Right atrium auricular region (tissue), 2 donors: ENCODE measurements at places on chromosomes 1 and 21. TPM values are rescaled to one million over a fixed set of nuclear protein-coding genes. Genes with fewer than 3 reads are reported as not detected.

DNA sequence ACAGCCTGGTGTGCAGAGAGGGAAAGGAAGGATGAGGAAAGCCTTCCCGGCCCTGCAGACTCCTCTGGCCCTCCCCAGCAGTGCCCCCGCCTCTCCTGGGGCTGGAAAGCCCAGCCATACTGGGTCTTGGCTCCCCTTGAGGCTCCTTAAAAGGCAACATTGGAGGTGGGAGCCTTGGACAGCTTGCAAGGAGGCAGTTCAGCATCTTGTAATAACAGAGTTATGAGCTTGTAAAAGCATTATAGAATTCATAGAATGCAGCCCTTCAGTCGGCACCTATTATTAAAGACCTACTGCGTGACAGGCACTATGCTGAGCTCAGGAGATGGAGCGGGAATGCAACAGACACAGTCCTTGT, 4.2 kb downstream of the TINAGL1 start:
- DNase-seq: peak; percentile 54

DNA sequence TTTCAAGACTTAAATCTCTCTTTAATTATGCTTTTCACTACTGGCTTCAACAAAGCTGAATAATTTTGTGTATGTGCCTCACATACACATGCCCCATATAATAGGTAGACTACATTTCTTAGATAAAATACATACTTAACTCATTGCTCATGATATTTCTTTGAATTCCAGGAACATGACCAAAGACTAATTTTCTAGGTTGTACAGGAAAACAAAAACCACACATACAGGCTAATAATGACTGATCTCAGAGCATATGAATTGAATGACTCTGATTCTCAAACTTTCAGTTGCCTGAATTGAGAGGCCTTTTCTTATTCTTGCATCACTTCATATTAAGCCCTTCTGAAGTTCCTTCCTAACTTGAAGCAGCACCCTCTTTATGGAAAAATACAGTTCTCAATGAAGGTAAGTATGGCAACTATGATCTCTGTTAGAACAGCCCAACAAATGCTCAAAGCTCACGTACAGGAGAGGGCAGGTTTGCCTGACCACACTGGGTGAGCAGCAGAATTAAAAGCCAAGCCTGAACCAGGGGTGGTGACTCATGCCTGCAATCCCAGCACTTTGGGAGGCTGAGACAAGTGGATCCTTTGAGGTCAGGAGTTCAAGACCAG, 22.6 kb upstream of the UAP1 start:
- no peak for DNase-seq

- DNase-seq: peak; percentile 87
These were observed 89.8 kb downstream of the DHRS3 start for GRCh38 chr1:12528021-12528852.

DNA sequence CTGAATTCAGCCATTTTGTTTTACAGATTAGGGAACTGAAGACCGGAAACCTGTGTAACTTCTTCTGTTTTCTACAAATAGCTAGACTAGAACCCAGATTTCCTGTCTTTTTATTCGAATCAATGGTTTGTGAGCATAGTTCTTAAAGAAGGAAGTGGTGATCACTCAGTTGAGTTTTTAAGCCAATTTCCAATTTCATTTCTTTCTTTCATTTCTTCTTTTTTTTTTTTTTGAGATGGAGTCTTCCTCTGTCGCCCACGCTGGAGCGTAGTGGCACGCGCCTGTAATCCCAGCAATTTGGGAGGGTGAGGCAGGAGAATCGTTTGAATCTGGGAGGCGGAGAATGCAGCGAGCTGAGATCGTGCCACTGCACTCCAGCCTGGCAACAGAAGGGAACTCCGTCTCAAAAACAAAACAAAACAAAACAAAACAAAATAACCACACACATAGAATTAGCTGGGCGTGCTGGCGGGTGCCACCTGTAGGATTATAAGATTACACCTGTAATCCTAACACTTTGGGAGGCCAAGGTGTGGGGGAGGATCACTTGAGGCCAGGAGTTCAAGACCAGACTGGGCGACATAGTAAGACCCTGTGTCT, 3.0 kb upstream of the MDM4 start:
- no peak for DNase-seq

Gene CEP104
- 25.9 TPM for total RNA-seq

Gene FOXJ3
- total RNA-seq: 36.7 TPM
